ENCODE measurements at places on chromosomes 2 and 18.

DNA sequence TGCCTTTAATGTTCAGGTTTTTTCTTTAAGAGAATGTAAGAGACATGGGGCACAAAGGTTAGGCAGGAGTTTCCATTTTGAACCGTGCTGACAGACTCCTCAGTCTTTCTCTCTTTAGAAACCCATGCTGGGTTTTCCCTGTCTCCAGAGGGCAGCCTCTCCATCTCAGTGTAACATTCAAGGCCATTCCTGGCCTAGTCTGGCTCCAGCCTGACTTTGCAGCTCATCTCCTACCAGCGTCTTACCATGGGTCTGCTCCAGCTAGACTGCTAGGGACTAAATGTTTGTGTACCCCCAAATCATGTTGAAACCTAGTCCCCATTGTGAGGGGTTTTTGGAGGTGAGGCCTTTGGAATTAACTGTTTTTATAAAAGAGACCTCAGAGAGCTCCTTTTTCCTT is 9.8 kb upstream of the CLIP4 start:
- no peak for DNase-seq

DNA sequence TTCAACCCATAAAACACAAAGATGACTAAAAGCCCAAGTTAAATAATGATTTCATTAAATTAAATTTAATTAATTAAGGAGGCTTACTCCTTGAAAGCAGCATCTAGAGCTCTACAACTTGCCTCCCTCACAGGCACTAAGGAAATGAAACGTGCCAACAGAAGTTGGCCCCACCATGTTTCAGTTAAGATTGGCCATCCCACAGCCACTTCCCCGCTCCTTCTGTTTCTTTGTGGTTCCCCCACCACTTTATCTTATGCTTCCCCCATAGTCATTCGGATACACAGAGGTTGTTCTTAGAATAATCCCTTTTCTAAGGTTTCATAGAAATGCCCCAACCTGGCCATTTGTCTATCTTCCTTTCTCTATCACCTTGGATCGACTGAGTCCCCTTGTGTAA is 101.6 kb upstream of the RIOK3 start:
- no peak for DNase-seq

DNA sequence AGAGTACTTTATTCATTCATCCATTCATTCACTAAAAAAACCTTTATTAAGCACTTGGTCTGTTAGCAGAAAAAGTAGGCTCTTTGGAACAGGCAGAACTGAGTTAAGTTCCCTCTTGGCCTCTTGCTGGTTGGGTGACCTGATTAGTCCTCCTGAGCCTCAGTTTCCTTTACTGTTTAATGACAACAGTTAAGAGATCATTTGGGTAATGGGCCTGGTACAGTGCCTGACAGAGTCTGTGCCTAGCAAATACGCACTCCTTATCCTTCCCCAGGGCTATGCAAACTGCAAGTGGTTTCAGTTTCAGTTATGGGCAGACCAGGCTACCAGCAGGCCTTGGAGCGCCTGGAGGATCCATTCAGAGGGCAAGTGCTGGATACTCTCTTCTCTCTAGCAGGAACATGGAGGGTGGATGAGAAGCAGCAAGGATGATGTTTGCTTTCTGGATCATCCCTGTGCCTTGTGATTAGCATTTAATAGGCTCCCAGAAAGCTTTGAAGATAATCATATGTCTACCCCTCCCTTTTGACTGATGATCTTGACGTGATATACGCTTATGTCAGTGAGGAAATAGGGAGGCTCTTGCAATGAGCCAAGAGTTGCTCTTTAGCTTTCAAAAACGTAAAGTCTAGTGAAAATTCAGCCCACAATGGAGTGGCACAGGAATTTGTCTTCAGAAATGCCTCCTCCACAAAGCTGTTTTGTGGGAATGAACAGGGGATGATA is 12.4 kb upstream of the TAF1B start:
- DNase-seq = no peak

DNA sequence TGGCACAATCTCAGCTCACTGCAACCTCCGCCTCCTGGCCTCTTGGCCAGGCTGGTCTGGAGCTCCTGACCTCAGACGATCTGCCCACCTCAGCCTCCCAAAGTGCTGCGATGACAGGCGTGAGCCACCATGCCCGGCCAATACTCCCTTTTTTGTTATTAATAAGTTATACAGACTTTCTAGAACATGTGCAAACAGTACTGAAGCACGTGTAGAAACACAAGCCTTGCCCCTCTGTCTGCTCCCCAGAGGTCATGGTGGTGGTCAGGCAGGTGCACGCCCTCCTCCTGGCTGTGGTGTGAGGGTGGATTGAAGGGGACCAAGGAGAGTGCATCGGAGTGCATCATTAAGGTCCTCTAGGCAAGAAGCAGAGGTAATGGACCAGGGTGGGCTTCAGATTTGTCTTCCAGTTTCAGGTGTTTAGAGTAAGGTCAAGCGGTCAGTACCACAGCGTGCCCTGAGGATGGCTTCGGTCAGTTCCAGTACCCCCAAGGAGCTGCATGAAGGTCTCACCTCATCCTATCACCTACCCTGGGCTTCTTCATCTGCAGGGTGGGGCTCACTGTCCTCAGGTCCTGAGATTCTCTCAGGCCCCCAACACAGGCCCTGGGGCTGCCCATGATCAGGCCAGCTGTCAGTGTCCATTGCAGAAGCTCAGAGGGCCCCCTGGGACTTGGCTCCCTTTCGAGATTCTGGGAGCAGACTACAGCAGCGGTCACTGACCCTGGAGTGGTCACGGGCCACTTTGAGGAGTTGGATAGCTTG is 124.3 kb downstream of the GLI2 start:
- no peak for DNase-seq

DNA sequence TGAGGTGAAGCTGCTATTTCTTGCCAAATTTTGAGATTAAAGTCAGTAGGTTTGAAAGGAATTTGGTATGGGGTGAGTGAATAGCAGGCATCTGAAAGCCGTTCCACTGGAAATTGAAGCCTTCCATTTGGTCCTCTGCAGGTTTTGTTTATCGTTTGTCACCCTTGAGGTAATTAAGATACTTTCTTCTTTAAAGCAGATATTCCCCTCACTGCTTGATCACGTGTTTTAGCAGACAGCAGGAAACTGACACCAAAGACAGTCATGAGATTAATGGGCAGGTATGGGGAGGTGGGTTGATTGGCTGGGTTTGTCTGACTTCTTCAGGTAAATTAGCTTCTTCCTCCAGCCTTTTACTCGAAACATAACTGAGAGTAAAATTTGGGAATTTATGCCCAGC is 10.7 kb downstream of the LPIN1 start:
- DNase-seq = no peak

- DNase-seq = no peak
These were observed 58.6 kb upstream of the ALPP start for GRCh38 chr2:232319803-232320442.

- DNase-seq = no peak
These were observed 84.3 kb upstream of the MAP4K4 start for GRCh38 chr2:101613056-101613704.

DNA sequence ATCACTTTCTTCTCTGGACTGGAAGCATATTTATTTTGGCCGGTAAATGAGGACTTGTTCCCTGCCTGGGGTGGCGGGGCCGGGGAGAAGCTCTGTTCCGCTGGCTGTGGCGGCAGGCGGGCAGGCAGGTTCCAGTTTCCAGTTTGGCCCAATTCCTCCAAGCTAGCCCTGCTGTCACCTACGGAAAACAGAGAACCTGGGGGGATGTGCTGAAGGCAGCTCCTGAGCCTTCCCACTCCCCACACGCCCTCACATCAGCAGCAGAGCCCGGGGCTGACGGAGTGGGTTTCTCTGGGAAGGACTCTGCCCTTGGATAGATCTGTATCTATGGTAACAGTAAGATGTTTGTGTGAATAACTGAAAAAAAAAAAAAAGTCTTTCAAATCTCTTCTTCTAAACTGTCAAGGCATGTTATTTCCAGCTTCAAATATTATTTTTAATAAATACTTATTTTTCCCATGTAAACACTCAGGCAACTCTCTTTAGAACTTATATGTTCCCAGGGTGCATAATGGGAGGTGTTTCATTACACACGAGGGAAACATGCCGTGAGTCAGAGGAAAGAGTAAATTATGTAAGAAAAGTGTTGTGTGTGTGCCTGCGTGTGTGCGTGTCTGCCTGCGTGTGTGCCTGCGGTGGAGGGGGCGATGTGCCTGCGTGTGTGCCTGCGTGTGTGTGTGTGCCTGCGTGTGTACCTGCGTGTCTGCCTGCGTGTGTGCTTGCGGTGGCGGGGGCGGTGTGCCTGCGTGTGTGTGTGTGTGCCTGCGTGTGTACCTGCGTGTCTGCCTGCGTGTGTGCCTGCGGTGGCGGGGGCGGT is 116.1 kb upstream of the ZNF516 start:
- no peak for DNase-seq

GRCh38 chr2:6072768-6073167 is 380.6 kb downstream of the SOX11 start:
- DNase-seq = no peak

GRCh38 chr2:127569666-127570065 is 34.2 kb downstream of the MYO7B start:
- DNase-seq = no peak

DNA sequence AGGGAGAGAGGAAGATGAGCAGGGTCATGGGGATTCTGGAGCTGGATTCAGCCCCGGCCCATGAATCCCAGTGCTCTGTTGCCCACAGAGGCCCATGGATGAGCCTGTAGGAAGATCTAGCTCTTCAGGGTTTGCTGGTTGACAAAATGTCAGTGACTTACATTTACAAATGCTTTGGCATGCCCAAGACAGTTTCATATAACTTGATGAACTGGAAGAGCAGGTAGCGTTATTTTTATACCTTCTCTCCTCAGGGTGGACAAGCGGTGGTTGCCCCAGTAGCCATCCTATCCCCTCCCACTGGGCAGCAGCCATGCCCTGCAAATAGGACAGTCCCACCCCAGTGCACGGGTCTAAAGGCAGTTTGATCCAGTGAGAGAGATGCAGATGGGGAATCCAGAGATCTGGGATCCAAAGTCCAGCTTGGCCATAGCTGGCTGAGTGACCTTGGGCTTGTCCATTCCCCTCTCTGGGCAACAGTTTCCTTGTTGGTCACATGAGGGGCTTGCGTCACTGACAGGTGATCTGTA is 21.5 kb upstream of the KCNK3 start:
- no peak for DNase-seq
